ENCODE measurements at places on chromosomes 12 and 14. TPM values are rescaled to one million over a fixed set of nuclear protein-coding genes. Genes with fewer than 3 reads are reported as not detected.
A peak's percentile ranks its signal among the peaks of the same experiment; 100 is the strongest.

Gene ACRBP
- total RNA-seq = 0.47 TPM

Gene DGLUCY
- total RNA-seq = 30.1 TPM

GRCh38 chr12:1839464-1839863, 19.1 kb downstream of the LRTM2 start:
- H3K4me3 ChIP-seq = no peak overlapping the region
- H3K36me3 ChIP-seq = no peaks in the 10 kb centered on the region
- H3K27ac ChIP-seq = no peak overlapping the region
- no peaks in the 10 kb centered on the region for H3K4me1 ChIP-seq
- no peaks in the 10 kb centered on the region for H3K27me3 ChIP-seq

DNA sequence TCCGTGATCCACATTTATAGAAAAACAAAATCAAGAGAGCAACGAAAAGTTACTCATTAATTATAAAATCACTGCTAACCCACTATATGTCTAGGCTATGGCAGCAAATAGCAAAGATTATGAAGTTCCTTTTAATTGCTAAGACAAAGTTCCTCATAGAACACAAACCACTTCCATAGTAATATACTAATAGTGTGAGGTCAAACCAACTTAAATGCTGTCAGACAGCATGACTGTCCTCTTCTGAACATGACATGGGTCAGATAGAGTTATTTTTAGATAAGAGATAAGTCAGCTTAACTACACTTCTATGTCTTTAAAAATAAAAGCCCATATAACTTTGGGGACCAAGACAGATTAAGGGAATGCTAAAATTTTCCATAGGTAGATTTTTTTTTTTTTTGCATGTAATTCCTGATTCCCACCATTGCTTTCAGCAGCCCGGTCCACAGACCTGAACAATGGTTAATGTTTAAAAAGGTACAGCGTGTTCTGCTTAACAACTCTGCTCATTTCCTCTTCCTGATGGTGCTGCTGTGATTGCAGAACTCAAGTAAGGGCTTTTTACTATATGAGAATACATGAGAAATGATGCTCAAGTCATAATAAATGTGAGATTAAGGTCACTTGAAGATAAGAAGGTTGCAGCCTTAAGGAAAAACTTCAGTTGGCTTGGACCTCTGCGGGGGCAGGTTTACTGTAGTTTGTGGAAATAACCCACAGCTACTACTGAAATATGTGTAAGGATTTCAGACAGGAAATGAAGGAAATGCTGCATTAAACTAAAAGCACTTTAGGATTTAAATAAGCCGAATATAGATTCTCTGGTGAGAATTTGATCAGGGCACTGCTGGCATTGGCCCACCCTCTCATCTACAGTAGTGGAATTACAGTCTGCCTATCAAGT, 37.7 kb upstream of the DUSP6 start:
- peaks cover 26% of the 10 kb centered on the region for H3K4me1 ChIP-seq
- peak overlapping the region; percentile 67 for H3K27ac ChIP-seq
- H3K36me3 ChIP-seq = peaks cover 6% of the 10 kb centered on the region
- DNase-seq = no peak

DNA sequence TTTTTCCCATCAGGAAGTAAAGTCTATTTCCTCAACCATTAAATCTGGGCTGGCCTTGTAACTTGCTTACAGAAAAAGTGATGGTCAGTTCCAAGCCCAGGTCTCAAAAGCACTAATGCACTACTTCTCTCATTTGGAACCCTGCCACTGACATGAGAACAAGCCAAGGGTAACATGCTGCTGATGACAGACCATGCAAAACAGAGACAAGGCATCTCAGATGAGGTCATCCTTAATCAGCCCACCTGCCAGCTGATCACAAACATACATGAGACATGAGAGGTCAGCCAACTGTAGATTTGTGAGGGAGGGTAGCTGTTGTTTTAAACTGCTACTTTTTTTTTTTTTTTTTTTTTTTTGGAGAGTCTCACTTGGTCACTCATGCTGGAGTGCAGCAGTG, 16.2 kb downstream of the TWF1 start:
- no peaks in the 10 kb centered on the region for H3K4me1 ChIP-seq
- H3K4me3 ChIP-seq = no peak overlapping the region
- H3K27ac ChIP-seq = no peak overlapping the region
- H3K27me3 ChIP-seq = no peaks in the 10 kb centered on the region
- no peak for DNase-seq
- H3K36me3 ChIP-seq = peaks cover 29% of the 10 kb centered on the region

Measured in activated CD4-positive, alpha-beta T cell treated with anti-CD3 and anti-CD28 coated beads, Interleukin-2, amount 10 ng/mL, durations not matched to agents 24 days and 14 days (primary cell).